ENCODE measurements at places on chromosomes 5 and 9.
A peak's percentile ranks its signal among the peaks of the same experiment; 100 is the strongest.

GRCh38 chr9:92942688-92943616 lies 4.4 kb upstream of the FGD3 start:
- DNase-seq = no peak

DNA sequence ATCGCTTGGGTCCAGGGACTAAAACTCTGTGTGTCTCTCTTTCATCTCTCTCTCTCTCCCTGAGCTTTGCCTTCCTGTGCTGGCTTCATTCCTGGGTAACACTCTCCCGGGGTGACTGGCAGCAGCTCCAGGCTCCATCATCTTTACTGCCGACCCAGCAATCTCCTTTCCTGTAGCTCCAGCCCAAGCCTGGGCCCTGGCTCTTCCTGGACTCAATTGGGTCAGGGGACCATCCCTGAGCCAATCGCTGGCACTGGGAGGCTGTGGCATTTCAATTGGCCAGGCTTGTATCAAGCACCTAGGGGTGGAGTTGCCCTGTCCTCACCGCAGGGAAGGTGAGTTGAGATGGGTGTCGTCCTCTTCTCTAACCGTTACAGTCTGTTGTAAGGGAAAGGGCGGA lies 31.9 kb downstream of the FAM240B start:
- no peak for DNase-seq

DNA sequence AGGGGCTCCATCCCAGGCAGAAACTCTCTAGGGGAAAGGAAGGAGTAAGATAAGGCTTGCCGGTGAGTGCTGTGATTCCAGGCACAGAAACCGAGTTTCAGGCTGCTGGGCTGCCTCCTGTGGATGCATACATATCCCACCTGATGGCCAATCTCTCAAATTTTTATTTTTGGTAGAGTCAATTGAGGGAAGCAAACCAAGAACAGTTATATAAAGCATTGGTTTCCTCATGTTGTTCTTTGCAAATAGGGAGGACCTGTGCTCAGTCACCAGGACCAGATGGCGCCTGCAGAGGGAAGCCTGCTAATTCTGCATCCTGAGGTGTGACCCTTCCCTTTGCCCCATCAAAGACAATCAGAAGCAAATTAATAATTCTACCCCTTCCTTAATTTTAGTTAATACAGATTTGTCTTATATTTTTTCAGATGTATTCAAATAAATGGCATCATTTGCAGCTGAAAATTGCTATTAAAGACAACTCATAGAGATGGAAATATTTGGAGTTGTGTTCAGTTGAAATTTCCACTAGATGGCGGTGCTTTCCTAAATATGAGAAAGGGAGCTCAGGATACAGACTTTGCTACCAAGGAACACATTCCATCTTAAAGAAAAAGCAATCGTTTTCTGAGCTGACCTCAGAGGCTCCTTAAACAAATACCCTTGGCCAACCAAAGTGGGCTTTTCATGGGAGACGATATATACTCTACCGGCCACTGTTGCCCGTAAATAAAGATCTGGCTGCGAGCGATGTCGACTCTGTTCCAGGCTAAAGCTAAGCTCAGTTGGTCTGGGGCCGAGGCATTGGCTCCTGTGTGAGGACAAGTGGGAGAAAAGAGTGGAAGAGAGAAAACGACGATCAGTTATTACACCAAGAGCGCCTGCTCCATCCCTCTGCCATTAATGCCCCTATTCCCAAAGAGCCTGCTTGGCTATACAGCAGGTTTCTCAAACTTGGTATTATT lies 225.7 kb upstream of the KLF9 start:
- no peak for DNase-seq

- DNase-seq = no peak
Observed at GRCh38 chr5:146015001-146015400, 78.6 kb downstream of the SH3RF2 start.

DNA sequence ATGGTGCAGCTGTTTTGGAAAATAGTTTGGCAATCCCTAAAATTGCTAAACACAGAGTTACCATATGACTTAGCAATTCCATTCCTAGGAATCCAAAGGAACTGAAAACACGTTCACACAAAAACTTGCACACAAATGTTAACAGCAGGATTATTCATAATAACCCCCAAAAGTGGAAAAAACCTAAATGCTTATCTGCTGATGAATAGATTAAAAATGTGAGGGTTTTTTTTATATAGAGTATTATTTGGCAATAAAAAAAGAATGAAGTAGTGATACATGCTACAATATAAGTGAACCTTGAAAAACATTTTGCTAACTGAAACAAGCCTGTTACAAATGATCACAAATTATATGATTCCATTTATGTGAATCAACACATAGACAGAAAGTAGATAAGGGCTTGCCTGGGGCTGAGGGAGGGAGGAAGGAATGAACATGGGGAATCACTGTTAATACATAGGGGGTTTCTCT lies 45.1 kb upstream of the TRIO start:
- no peak for DNase-seq

DNA sequence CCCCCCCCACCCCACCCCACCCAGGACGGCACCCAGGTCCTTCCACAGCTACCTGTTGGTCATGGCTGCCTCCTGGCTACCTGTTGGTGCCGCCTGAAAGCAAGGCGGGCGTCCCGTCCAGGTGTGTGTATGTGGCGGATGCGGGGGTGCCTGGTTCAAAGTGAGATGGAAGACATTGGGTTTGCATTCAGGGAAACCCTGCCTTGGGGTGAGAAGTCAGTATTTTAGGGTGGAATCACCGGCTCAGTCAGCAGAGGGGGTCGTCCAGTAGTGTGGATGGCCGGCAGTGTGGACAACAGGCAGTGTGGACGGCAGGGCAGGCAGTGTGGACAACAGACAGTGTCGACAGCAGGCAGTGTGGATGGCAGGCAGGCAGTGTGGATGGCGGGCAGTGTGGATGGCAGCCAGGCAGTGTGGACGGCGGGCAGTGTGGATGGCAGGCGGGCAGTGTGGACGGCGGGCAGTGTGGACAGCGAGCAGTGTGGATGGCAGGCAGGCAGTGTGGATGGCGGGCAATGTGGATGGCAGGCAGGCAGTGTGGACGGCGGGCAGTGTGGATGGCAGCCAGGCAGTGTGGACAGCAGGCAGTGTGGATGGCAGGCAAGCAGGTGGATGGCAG lies 28.0 kb downstream of the NKD2 start:
- DNase-seq = no peak

- DNase-seq = no peak
Observed at GRCh38 chr5:114953565-114953964, 216.1 kb downstream of the TRIM36 start.

GRCh38 chr5:161857358-161857757 lies 9.4 kb downstream of the GABRA1 start:
- no peak for DNase-seq

DNA sequence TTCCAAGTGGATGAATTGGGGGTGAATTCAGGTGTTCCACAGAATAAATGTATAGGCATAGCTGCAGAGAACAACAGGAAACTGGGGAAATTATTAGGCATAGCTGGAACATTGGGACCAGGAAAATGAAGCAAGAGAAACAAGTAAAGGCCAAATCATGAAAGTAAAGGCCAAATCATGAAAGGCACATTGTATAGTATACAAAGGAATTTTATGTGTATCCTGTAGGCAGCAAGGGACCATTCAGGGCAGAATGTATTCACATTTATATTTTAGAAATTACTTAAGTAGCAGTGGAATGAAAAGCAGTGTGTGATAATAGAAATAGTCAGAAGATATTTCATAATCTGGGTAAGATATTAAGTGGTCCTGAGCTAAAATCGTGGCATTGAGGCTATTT lies 127.3 kb upstream of the GRHPR start:
- DNase-seq = no peak

GRCh38 chr9:137266162-137266527 lies 11.0 kb downstream of the NELFB start:
- DNase-seq = no peak

GRCh38 chr9:78292026-78292425 lies 4.9 kb upstream of the PSAT1 start:
- no peak for DNase-seq

DNA sequence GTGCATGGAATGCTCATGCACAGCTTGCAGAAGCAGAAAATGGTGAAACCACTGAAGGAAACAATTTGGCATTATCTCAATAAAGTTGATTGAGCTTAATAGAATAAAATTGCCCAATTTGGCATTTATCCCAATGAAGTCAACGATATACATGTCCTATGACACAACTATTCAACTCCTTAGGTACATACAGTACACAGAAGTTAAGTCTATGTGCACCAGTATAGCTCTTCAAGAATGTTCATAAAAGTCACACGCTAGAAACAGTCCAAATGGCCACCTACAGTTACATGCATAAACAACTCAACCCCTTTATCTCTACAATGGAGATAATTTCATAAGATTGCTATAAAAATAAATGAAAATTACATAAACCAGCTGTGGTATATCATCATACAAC lies 184.5 kb downstream of the DENND1A start:
- no peak for DNase-seq

GRCh38 chr5:111928511-111928910 lies 171.5 kb upstream of the NREP start:
- DNase-seq = no peak

DNA sequence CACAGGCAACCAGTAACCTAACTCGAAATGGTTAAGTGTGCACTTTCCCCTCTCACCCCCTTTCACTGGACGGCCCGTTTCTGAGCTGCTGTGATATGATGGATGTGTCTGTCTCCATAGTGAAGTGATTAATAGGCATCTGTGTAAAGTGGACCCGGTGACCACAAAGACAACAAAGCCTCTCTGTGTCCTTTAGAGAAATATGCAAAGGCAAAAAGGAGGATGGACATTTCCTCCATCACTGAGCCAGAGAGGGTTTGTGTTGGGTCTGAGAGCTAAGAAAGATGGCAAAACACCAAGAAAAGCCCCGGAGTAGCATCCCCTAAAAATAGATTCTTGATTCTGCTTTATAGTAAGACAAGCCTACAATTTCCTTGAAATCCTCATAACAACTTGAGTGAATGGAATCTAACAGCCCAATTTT lies 120.6 kb downstream of the SEMA6A start:
- DNase-seq = no peak

DNA sequence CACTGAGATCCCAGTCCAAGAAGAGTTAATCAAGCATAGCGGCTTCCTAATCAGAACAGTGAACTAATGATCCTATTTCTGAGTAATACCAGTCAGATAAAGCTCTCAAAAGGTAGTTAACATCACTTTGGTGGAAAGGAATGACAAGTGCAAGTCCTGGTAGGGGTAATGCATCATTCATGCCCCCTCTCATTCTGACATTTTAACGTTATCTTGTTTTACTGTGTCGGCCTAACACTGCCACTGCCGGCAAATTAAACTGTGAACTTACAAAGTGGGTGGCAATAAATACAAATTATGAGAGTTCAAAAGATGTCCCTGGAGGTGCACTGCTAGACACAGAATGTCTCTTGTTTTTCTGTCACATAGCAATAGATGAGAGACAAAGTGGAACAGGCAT lies 131.6 kb downstream of the EBF1 start:
- no peak for DNase-seq

DNA sequence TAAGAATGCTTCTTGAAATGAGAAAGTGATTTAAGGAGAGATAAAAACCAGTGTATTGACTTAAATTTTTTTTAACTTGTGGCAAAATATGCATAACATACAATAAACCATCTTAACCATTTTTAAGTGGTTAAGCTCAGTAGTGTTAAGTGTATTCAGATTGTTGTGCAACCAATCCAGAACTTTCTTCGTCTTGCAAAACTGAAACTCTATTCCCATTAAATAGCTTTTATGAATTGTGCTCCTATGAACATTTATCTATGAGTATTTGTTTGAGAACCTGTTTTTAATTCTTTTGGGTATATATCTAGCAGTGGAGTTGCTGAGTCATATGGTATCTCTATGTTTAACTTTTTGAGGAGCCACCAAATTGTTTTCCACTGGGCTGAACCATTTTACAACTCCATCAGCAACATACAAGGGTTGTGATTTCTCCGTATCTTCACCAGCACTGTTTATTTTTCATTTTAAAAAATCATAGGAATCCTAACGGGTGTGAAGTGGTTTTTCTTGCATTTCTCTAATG lies 76.6 kb upstream of the ACTBL2 start:
- DNase-seq = no peak

DNA sequence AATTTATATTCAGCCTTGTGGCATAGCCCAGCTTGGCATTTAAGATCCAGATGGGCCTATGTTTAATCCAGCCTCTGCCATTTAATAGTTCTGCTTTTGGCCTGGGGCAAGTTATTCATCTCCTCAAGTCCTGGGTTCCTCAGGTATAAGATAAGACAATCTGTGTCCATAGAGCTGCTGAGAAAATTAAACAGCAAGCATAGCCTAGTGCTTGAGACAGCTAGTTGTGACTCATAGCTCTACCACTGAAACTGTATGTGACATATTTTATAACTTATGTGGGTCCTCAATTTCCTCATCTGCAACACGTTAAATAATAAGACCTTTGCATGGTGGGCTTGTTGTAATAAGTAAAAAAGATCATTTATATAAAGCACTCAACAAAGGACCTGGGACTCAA lies 53.3 kb upstream of the ATP10B start:
- DNase-seq = no peak

DNA sequence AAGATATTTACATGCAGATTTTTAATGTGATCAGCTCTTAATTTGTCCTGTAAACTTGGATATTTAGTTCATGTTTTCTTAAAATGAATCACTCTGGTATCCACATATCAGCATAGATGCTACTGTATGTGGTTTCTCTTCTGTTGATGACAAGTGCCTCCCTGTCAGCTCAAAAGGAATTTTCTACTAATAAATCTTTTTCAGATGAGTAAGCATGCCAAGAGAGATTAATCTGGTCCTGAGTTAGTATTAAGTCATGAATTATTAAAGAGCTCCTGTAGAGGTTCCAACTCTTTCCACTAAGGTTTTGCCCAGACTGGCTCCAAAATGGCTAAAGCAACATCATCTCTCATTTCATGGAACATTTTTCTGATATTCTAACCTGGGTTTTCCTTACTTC lies 129.2 kb downstream of the GOLPH3 start:
- no peak for DNase-seq

GRCh38 chr5:126195410-126196100 lies 227.7 kb upstream of the GRAMD2B start:
- DNase-seq = no peak

- peak; percentile 28 for DNase-seq
Observed at GRCh38 chr9:76658510-76659231, 105.6 kb upstream of the PCA3 start.

DNA sequence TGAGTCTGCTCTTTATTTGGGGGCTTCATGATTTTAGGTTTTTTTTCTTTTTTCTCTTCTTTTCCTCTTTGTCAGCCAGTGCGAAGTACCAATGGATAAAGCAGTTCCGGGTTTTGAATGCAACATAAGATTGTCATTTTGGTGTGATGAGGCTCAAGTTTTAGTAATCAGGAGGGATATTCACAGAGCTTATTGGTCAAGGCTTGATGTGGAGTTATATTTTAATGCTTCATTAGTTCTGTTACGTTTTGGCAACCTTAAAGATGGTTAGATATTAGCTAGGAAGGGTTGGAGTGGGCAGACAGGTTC lies 1.4 kb downstream of the PIK3R1 start:
- no peak for DNase-seq

DNA sequence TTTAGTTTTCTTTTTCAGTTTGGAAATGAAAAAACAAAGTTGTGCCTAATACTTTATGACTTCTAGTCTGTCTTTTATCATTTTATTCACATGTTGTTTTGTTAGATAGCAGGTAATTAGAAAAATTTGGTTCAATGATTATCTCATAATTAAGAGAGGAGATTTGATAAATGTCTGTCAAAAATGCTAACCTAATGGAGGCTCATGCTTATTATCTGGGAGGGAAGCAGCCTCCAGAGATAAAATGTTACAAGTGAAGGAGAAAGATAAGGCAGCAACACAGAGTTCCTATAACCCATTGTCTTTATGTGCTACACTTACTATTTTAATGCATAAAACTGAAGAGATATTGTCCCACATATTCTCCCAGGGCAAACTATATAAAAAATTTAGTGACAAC lies 53.5 kb downstream of the SLC27A6 start:
- DNase-seq = peak; percentile 7
